ENCODE measurements at places on chromosomes 7 and 10. TPM values are rescaled to one million over a fixed set of nuclear protein-coding genes. Genes with fewer than 3 reads are reported as not detected.

OIT3 gene
- total RNA-seq = 0.13 TPM

ITGA8 gene
- 0.25 TPM for total RNA-seq

TFPI2 gene
- 81.8 TPM for total RNA-seq

GPR85 gene
- 0.13 TPM for total RNA-seq

ASCC1 gene
- total RNA-seq = 19.6 TPM

ASB10 gene
- not detected for total RNA-seq

FBXO24 gene
- total RNA-seq = 0.25 TPM

PPP3CB gene
- total RNA-seq = 10.5 TPM

ATG9B gene
- total RNA-seq = not detected

HTR5A gene
- total RNA-seq = not detected

C7orf57 gene
- total RNA-seq = 0.19 TPM

MAD1L1 gene
- total RNA-seq = 50.2 TPM

LIPF gene
- not detected for total RNA-seq

DPP6 gene
- not detected for total RNA-seq

ECHDC3 gene
- 2.1 TPM for total RNA-seq

SPDYE2 gene
- total RNA-seq = not detected

MACC1 gene
- total RNA-seq = not detected

PDZD7 gene
- total RNA-seq = 0.16 TPM

MOGAT3 gene
- total RNA-seq = not detected

AZGP1 gene
- total RNA-seq = not detected

Measured in bladder microvascular endothelial cell (primary cell).